ENCODE measurements at places on chromosomes 12 and 14. TPM values are rescaled to one million over a fixed set of nuclear protein-coding genes. Genes with fewer than 3 reads are reported as not detected.

Gene AQP5
- total RNA-seq = 0.97 TPM

Gene SCFD1
- 68.8 TPM for total RNA-seq

Gene FITM1
- total RNA-seq = 0.53 TPM

Gene DNAH10
- total RNA-seq = 0.56 TPM

Gene CCDC38
- total RNA-seq = not detected

Gene COX6A1
- total RNA-seq = 501 TPM

Gene UTP20
- total RNA-seq = 21.4 TPM

Gene FAIM2
- total RNA-seq = 0.14 TPM

Gene SH2B3
- 5.2 TPM for total RNA-seq

Gene NRIP2
- total RNA-seq = 1.2 TPM

Gene LRRC43
- 2.9 TPM for total RNA-seq

Gene NINJ2
- 1.2 TPM for total RNA-seq

Gene SLC38A4
- 14.4 TPM for total RNA-seq
